PC-3 (cell line): ENCODE measurements at places on chromosomes 4 and X. TPM values are rescaled to one million over a fixed set of nuclear protein-coding genes. Genes with fewer than 3 reads are reported as not detected.

GRCh38 chr4:188779581-188779980, 640.3 kb downstream of the TRIML1 start:
- peak; percentile 1 for DNase-seq

DNA sequence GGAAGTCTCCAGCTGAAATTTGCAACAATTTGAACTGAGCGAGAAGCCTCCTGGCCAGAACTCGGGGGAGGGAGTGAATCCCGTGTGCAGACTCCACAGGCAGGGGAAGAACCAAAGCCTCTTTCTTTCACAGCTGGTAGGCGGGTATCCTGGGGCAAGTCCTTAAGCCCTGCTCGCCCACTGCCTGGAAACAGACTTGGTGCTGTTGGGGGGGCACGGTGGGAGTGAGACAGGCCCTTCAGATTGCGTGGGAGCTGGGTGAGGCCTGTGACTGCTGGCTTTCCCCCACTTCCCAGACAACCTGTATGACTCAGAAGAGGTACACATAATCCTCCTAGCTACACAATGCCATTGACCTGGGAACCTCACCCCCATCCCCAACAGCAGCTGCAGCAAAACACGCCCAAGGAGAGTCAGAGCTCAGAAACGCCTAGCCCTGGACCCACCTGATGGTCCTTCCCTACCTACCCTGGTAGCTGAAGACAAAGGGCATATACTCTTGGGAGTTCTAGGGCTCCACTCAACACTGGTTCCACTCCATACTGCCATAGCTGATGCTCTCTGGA, 22.4 kb upstream of the RLIM start:
- DNase-seq = no peak

DNA sequence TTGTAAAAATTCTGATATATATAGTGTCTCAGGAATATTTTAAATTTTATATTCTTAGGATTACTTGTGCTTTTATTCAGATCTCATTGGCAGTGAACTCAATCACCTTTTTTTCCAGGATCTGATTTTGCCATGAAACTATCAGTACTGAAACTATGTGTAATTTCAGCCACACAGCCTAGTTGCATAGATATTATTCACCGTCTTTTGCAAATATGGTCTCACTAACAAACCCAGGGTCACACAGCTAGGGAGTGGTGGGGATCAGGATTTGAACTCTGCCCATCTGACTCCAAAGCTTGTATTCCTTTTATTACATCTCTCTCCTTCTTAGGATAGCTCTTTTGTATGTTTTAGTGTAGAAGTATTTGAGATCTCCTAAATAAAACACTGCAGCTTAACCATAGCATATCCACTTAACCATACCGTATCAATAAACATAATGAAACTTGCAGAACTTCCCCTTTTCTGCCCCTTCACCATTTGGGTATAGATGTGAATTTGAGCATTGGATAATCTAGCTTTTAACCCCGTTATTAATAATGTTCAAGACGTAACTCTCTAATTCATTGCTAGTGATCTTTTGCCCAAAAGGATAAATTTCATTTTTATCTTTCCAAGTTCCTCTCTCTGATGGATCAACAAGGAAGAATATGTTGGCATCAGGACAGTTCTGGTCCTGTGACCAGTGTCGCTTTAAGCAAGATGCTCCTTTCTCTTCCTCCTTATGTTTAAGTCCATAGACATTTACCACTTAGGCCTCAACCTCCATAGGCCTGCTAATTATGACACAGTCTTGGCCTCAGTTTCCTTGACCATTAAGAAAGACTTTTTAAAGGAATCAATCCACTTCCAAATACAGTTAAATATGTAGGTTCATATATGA, 74.6 kb downstream of the RAPGEF2 start:
- DNase-seq = no peak

- no peak for DNase-seq
These were observed 8.9 kb downstream of the CCNA2 start for GRCh38 chr4:121814756-121815155.

DNA sequence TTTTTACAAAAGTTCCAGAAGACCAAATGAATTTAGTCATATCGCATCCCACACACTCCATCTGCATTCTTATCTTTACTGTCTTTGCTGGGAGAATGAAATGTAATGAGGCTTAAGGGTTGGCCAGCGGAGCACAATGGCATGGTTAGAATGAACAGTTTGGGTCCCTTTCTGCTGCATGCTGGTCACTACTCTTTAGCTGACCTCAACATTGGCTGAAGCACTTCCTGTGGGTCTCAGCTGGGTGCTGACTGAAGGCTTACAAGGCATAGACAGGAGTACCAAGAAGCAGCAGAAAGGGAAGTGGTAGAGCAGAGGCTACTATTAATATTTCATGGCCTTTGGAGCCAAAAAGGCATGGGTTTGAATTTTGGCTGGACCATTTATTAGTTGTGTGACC, 159.4 kb upstream of the GPC4 start:
- DNase-seq = no peak

- peak; percentile 2 for DNase-seq
These were observed 30.1 kb upstream of the RBMX start for GRCh38 chrX:136910565-136911035.

GRCh38 chrX:154654372-154654771, 993 bp upstream of the CTAG2 start:
- no peak for DNase-seq

GRCh38 chr4:152189451-152190179, 346.3 kb downstream of the FBXW7 start:
- DNase-seq = no peak

- no peak for DNase-seq
These were observed 60.7 kb upstream of the PGM2 start for GRCh38 chr4:37765741-37766140.

DNA sequence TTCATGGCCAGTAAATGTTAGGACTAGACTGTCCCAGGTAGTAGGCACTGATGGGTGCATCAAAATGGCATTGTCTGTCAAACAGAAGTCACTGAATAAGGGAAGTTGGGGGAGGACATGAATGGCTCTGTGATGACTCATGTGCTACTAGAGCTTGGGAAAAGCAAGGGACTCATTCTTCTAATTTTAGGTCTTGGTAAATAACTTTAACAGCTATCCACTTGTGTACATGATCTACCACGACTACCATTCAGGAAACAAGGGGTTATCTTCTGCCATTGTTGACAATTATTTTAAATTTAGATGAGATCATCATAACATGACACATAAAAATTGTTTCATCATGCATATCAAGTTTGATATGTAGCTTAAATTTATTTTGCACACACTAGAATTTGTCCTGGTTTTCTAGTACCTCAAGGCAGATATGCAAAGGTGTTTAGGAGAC, 6.3 kb downstream of the AREG start:
- DNase-seq = peak; percentile 85

Gene PITX2
- total RNA-seq = 0.55 and 1.7 TPM in 2 replicates

Gene PRR32
- total RNA-seq = not detected in 2 replicates
